ENCODE measurements at places on chromosomes 5 and 9.

GRCh38 chr9:69645488-69645887 is 26.7 kb downstream of the APBA1 start:
- no peak for DNase-seq

DNA sequence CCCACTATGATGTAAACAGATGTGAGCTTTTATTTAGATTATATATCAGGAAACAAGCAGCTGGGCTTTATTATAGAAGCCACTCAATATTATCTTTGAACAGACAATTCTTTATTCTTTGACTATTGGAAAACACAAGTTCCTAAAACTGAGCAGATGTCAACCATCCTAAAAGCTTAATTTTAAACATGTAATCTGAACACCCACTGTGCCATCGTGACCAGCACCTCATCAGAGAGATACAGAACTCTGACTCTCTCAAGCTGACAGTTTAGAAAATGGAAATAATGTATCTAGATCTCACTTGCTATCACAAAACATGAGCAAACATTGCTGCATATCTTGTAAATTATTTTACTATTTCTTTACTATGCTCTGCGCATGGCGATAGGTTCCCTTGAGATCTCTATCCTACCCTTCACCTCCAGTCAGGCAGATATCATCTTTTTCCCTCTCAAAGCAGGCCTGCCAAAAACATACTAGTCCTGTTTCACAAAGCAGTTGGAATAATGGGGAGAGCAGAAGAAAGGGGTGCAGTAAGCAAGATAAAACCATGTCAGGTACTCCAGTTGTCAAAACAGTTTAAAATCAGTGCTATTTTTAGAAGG is 151.0 kb downstream of the KIAA0825 start:
- no peak for DNase-seq

DNA sequence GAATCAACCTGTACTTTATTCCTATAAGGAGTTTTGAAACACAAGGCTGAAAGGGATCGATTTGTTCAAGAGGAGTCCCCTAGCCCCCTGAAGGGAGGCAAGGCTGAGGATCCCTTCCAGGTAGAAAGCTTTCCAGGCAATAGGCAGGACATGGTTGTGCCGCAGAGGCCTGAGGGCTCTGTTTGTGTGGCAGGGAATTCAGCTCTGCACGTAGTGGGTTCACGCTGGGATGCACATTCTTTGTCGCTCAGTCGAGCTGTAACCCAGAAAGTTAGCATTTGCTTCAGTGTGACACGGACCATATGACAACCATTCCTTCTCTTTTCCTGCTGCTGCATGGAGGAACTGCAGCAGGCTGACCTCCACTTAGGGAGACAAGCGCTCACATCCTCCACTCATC is 65.6 kb upstream of the TRIO start:
- DNase-seq: no peak

DNA sequence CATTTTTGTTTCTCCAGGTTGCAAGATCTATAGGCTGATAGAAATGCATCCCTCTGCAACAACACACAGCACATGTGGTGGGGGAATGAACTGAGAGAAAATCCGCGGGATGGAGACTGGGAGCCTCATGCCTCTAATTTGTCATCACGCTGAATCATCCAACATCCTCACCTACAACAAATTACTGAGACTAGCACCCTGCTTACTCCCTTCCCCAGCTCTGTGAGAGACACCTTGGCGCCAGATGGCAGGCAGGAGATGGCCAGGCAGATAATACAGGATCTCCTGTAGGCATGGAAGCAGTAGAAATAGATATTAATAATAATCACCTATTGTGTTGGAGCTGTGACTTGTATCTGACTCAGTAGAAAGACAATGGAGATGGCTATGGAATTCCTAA is 276.9 kb downstream of the SEMA5A start:
- no peak for DNase-seq

GRCh38 chr5:98463676-98464075 is 309.8 kb upstream of the RGMB start:
- no peak for DNase-seq
